ENCODE measurements at places on chromosomes 12 and 14.

DNA sequence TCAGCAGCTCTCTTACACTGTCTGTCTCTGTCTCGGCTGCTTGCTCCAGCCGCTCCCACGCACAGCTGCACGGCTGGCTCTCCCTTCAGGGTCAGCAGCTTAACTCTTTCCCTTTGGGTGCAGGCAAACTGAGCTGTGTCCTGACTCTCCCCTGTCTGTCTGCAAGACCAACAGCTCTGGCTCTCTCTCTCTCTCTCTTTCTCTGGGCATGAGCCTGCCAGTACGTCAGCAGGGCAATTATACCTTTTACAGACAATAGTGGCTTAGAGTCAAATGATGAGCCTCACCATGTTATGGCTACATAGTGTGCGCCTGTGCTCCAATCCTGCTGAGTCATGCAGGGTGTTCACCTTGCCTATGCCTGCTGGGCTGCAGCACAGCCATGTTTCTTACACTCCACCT, 120.5 kb upstream of the DDHD1 start:
- peak; percentile 60 for DNase-seq

DNA sequence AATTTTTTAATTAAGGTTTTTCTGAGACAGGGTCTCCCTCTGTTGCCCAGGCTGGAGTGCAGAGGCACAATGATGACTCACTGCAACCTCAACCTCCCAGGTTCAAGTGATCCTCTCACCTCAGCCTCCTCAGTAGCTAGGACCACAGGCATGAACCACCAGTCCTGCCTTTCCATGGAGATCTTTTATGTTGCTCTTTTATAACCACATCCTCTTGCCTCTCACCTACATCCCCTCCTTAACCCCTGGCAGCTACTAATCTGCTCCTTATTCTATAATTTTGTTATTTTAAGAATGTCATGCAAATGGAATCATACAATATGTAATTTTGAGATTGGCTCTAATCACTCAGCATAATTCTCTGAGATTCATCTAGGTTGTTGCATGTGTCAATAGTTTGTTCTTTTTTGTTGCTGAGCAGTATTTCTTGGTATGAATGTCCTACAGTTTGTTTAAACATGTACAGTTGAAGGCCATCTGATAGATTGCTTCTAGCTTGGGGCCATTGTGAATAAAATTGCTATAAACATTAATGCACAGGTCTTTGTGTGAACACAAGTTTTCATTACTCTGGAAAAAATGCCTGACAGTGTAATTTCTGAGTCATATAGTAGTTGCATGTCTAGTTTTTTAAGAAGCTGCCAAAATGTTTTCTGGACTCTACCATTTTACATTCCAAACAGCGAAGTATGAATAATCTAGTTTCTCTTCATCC, 249.2 kb upstream of the AMIGO2 start:
- DNase-seq, result no peak

GRCh38 chr14:37090026-37090425, 82.4 kb downstream of the SLC25A21 start:
- no peak for DNase-seq

- no peak for DNase-seq
These were observed 38.1 kb upstream of the GARIN2 start for GRCh38 chr14:67151082-67151666.

- no peak for DNase-seq
These were observed 191.1 kb downstream of the TMX1 start for GRCh38 chr14:51431033-51431709.

- no peak for DNase-seq
These were observed 38.1 kb downstream of the SVOP start for GRCh38 chr12:108982621-108983219.

DNA sequence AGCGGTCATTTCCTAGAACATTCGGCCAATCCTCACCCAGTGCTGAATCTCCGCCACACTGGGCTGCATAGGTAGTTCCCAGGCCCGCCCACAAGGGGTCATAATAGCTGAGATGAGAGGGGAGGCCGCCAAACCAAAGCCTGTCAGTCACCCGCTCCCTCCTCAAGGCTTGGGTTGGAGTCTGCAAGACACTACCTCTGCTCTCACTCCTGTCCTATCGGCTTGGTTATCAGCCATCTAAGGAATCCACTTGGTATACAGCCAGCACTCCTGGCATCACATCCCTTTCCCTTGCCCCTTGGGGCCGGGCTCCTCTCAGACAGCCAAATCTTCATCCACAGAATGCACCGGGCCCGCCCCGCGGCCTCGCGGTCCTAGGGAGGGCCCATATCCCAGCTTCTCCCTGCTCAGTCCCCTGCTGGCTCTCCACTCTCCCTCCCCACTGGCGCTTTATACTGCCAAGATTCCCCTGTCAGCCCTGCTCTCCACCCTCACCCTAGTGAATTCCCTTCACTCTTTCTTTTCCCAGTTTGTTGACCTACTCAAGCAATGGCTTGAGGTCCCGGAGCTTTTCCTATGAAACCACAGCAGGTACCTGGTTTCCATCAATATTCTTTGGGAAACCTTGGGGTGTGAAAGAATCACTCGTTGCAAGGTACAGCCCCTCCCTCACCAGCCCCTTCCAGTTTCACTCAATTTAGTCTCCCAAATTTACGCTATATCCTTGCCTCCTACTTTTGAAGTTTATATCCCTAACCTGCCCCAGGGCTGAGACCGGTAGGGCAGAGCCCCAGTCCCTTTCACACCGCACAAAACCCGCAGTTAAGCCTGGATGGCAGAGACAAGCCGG, 1.4 kb downstream of the IFFO1 start:
- peak; percentile 58 for DNase-seq

DNA sequence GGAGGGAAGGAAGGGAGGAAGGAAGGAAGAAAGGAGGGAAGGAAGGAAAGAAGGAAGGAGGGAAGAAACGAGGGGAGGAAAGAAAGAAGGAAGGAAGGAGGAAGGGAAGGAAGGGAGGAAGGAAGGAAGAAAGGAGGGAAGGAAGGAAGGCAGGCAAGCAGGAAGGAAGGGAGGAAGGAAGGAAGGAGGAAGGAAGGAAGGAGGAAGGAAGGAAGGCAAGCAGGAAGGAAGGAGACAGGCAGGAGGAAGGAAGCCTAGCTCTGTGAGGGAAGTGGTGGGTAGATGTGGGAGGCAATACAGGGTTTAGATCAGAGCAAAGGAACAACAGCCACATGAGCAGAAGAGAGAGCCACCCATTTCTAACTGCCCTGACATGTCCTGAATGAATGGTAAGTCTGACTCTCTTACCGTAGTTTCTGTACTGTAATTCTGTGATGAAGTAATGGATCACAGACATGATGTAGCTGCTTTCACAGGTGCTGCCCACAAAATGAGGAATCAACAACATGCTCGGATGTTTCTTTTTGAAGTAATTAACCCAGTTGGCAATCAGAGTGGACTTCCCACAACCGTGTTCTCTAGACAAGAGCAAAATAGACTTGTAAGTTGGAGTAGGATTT, 24.4 kb upstream of the HSP90B1 start:
- no peak for DNase-seq

Measured in NCI-H1417 (cell line).